ENCODE measurements at places on chromosomes 5 and 9.

DNA sequence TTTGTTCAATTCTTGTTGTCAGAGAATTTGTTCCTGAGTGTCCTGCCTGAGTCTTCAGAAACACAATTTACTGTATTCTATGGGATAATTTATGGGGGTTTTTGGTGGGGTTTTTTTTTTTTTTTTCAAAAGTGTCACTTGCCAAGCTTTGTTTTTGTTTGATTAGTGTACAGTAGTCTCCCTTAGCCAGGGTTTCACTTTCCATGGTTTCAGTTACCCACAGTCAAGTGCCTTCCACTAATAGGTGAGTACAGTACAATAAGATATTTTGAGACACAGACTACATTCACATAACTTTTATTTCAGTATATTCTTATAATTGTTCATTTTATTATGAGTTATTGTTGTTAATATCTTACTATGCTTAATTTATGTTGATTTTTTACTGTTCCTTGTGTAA, 25.0 kb upstream of the AUH start:
- DNase-seq: no peak

- no peak for DNase-seq
These were observed 1.8 kb downstream of the HCN1 start for GRCh38 chr5:45694255-45694814.

DNA sequence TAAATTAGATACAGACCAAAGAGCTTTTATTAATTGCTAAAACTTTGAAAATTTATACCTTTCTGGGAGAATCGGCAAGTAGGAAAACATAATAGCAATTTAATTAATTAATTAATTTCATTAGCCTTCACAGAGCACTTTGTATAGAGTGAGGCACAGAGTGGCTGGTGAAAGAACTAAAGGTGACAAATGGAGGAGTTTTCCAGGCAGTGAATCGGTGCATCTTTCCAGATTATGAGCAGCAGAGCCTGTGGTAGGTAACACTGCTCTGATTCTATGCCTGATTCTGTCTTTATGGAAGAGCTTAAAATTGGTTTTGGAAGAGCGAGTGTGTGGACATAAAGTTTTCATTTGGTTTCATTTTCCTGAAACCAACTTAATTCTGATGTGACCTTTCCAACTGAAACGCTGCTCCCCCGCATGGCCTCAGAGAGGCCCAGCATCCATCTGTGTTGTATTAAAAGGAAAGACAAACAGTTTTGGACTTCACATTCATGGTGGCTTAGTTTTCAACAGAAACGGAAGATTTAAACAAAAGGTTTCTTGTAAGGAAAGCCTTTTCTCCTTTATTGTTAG, 188.9 kb upstream of the RPS23 start:
- no peak for DNase-seq

DNA sequence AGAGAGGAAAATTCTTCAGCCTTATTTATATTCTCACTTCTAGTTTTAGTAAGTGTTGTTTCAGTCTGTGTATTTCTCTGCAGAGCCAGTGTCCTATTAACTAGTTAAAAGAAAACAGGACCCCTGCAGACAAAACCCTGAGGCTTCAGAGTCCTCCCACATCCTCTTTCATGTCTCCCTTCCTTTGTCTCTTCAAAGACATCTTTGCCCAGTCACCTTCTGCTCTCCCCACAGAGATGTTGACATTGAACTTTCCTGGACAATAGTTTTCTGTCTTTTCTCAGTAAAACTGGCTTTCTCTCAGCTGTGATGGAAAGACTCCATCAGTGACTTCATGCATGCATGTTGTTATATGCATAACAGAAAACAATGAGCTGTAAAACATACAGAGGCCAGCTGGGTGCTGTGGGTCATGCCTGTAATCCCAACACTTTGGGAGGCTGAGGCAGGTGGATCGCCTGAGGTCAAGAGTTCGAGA, 20.2 kb downstream of the GRAMD2B start:
- DNase-seq: no peak

- DNase-seq: no peak
These were observed 36.4 kb upstream of the IPPK start for GRCh38 chr9:92706218-92706940.

DNA sequence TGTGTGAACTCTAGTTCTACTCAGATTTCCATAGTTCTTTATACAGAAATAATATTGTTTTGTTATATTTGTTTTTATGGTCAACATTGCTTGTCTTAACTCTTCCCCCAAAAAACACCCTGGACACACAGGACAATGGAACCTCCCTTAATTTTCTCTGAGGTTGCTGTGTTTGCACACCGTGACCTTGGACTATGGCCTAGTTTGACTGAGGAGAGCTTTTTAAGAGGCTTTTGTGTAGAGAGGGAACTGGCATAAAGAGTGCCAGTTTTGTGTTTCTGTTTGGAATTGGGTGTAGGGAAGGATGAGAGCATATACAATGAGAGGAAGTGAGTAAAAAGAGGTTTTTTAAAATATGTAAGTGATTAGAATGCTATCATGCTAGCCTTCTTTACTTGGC, 101.1 kb upstream of the MEF2C start:
- DNase-seq: no peak

- no peak for DNase-seq
These were observed 324.1 kb downstream of the PLK2 start for GRCh38 chr5:58135571-58136335.

- peak; percentile 11 for DNase-seq
These were observed 14.1 kb upstream of the SFXN1 start for GRCh38 chr5:175464074-175464941.

GRCh38 chr9:27394154-27394825, 97.3 kb upstream of the EQTN start:
- DNase-seq: no peak

DNA sequence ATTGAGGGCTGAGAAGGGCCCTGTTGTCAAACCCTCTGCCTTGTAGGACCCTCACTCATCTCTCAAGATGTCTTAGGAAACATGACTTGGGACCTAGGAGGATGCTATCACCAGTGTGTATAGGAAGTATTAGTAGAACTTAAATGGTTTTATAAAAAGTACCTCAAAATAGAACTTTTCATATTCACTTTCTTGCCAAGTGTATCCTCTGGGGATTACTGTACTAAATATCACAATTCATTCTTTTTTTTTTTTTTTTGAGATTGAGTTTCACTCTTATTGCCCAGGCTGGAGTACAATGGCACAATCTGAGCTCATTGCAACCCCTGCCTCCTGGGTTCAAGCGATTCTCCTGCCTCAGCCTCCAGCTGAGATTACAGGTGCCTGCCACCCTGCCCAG, 56.2 kb downstream of the ARHGEF28 start:
- DNase-seq: no peak

GRCh38 chr5:156052656-156053055, 274.3 kb upstream of the SGCD start:
- DNase-seq: no peak

- no peak for DNase-seq
These were observed 49.9 kb upstream of the DAPK1 start for GRCh38 chr9:87447547-87448432.

- no peak for DNase-seq
These were observed 30.4 kb downstream of the FBXW11 start for GRCh38 chr5:171975877-171976667.

DNA sequence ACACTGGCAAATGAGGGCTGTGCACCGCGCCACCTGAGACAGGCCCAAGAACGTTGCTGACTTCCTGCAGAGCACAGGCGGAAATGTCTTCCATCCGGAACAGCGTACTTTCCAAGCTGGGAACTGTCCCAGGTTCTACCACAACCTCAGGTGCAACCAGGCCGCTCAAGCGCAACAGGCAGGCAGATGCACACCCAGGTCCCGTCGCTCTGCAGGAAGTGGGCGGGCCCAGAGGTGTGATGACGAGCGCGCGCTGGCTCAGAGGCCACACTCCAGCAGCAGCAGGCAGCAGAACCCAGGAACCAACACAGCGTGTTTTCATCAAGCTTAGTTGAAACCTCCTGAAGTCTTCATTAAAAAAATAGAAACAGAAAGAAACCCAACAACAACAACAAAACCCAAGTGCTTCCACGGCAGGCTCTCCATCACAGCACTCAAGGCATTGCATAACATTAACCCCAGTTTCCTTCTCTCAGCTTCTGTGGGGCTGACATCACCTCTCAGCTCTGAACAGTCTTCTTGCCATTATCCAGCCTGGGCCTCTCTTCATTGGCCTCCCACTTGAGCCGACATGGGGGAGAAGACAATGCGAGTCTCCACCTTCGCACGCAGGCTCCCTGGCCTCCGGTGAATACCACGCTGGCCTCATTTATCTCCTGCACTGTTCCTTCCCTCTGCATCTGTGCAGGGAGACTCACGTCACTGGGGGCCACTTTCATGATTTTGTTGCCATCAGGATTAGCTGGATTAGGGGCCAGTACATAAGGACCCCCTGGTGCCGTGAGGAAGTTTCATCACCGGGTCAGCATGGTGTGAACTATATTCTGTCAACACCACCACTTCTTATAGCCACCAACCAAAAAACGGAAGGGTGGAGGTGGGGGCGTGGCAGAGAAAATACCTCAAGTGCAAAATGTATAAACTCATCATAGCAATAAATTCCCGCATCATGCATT, 22.1 kb downstream of the PTCH1 start:
- no peak for DNase-seq

GRCh38 chr5:15752663-15753285, 252.8 kb downstream of the FBXL7 start:
- no peak for DNase-seq

GRCh38 chr5:15220642-15221173, 279.3 kb upstream of the FBXL7 start:
- no peak for DNase-seq

- DNase-seq: no peak
These were observed 213.6 kb downstream of the DAB2IP start for GRCh38 chr9:121865060-121865459.

GRCh38 chr5:74664551-74664950, 20.5 kb upstream of the HEXB start:
- no peak for DNase-seq

DNA sequence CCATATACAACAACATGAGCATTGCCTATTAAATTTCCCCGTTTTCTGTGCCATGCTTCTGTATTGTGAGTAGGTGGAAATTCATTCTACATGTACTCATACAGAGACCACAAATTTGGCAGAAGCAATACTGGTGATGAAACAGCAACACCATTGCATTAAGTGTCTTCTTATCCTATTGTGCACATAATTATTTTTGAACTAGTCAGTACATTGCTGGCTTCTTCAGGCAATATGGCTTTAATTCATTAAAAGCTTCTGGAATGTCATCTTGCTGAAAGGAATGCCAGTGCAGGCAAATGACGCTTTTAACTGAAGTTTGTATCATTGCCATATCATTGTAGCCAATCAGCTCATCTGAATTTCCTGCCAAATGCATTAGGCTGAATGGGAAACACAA, 82.6 kb downstream of the KIAA1958 start:
- no peak for DNase-seq

DNA sequence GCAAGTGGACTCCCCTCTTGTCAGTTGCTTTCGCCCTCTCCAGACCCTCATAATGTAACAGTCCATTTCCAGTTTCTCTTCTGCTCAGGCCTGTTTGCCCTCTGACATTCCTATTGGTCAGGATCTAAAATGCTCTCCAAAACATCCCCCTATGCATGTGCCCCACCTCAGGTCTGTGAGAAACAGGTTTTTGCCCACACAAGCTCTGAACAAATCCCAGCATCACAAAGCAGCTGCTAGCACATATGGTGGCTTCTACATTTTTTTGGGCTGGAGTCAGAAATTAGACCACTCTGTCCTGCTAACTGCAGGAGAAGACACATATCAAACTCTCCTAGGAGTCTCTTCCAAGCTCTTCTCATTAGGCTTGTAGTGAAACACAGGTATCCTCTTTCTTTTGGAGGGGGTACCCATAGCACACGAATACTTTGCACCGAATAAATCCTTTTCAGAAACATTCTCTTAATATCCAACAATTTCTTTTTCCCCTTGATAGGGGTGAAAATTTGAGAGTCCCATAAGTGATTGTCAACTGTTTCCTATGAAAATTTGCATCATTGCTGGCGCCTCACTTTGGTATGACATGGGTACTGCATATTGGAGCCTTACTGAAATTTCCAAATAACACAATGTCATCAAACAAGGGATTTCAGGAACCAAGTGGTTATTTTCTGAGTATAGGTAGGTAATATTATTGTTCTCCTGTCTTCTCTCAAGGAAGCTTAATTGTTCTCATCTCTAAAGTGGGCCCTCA, 19.3 kb upstream of the HSPA9 start:
- DNase-seq: no peak

DNA sequence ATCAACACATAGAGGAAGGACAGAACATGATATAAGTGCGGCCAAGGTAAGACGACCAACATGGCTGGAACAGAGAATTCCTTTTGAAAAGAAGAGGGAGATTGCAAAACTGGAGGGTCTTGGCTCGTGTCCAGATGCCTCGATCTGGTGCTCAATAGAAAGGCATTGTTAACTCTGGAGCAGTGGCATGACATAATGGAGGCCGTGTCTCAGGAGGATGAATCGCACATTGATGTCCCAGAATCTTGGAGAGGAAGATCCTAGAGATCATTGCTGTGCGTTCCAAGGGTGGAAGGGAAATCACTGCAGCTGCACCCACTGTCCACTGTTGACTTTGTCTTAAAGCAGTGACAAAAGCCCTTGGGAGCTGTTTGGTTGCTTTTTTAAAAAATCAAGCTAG, 30.9 kb downstream of the GRAMD2B start:
- no peak for DNase-seq

DNA sequence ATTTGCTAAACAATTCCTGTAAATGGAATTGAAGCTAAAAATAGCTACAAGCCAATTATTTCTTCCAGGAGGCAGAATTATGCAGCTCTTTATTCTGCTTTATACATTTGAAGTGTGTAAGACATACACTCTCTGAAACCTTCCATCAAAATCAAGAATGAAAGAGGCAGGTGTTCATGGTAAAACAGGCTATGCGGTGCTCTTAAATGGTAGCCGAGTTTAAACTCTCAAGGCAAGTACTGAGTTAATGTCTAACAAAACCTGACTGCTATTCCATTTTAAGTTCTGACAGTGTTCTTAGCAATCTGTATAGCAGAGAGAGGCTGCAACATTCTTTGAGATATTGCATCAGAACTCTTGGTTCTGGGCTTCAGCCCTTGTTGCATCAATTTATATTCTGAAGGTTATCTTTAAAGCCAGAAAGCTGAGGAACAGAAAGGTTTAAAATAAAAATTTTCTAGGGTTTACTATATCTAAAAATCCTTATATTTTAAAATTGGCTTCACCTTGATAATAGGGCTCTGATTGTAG, 248.3 kb upstream of the CCNG1 start:
- no peak for DNase-seq

DNA sequence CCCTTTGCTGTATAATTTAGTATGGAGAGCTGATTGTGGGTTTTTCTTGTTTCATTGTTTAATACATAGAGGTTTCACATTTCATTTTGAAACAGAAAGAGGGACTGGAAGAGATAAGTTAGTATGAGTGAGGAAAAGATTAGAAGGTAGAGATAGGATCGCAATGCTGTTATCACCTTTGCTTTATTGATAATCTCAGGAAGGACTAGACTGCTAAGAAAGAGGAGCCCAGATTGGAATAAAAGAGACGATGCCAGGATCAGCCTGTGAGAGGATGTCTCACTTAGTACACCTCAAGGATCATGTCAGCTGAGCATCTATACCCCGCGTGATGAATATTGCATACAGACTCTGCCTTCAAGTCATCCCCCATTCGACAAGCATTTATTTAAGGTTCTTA, 178.0 kb upstream of the DMAC1 start:
- no peak for DNase-seq

GRCh38 chr9:13450723-13451122, 171.2 kb upstream of the MPDZ start:
- DNase-seq: no peak

GRCh38 chr5:37926732-37927131, 86.9 kb upstream of the GDNF start:
- no peak for DNase-seq
